Mucosa of descending colon (tissue), 3 donors: ENCODE measurements at places on chromosomes 5 and 9.

GRCh38 chr5:79124607-79125006, 13.0 kb downstream of the BHMT start:
- no peak for DNase-seq

DNA sequence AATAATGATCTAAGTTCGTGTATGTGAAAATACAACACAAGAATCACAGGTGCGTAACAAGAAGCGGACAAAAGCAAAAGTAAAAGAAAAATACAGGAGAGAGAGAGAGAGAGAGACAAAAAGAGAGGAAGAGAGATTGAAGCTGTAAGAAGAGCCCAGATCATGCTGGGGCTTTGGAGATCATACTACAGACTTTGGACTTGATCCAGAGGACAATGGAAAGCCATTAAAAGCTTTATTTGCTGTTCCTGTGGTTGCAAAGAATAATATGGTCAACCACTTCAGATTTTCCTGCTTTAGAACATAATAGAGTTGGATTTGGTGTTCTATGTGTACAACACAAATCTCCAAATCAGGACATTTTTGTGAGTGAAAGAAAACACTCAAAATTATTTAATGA, 561.4 kb downstream of the CAAP1 start:
- no peak for DNase-seq

DNA sequence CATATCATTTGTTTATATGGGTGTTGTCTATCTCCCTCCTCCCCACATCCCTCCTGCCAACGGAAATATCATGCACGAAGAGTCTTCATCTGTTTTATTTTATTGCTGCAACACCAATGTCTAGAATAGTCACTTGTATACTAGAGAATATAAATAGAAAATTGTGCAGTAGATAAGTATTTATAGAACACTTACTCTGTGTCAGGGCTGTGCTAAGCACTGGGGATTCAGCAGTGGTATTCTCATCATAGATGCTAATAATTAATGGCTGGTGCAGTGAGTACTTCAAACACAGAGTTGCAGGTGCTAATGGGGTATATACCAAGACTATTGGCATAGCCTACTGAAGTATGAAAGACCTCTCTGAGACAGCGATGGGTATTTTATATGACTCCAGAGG, 353.5 kb upstream of the CDH6 start:
- DNase-seq: no peak

DNA sequence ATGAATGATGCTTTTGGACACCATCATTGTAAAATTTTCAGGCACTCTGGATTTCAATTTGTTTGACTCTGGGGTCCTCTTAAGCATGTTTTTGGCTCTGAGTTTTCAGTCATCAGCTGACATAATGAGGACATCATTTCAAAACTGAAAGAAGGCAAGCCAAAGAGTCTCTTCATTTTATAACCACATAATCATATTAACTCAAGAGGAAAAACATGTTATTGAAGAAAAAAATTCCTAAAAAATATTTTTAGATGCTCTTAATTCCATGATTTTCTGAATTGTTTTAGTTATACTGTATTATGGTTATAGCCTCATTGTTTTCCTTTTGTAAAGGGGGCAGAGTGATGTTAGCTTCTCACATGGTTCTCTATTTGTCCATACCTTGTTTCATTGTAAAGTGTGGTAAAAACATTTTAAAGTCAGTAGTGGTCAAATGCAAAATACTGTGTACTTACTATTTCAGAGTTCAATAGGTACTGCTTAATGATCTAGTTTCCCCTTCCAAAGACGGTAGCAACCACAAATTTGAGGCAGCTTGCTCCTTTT, 472.1 kb downstream of the DMRT2 start:
- no peak for DNase-seq

DNA sequence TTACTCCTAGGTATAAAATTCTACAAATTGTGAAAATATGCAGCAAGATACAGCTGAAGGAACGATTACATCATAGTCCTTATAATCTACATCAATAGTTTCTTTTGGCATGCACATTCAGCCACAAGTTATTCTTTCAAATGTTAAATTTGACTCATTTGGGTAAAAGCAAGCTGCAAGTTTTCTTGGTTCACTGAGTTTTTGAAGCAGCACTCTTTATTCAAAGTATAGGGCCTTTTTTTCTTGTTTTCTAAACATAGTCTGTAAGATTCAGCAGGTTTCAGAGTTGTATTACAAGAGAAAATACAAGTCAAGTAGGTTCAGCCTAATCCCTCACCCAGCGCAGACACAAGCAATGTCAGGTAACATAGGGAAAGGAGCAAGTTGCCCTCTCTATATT, 981.5 kb downstream of the PTPRD start:
- DNase-seq: no peak

DNA sequence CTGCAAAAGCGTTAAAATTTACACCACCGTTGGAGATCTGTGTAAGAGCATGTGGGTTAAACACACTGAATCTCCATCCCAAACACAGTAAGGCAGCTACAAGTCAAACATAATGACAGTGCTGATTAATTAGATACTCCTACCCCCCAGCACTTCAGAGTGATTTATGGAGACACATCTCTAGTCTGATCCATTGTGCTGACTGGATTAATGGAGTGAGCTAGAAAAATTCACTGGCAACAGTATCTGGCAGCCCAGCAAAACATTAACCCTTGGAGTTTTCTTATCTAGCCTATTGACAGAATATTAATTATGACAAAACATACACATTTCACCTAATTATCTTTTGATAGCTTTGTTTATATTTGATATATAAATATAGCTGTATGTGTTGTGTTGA, 188.6 kb upstream of the ISL1 start:
- DNase-seq: no peak

- DNase-seq: no peak
Measured at GRCh38 chr5:170570476-170570875, 66.7 kb downstream of the KCNIP1 start.

- DNase-seq: peak; percentile 38
Measured at GRCh38 chr9:135797507-135798262, 95.7 kb downstream of the KCNT1 start.

DNA sequence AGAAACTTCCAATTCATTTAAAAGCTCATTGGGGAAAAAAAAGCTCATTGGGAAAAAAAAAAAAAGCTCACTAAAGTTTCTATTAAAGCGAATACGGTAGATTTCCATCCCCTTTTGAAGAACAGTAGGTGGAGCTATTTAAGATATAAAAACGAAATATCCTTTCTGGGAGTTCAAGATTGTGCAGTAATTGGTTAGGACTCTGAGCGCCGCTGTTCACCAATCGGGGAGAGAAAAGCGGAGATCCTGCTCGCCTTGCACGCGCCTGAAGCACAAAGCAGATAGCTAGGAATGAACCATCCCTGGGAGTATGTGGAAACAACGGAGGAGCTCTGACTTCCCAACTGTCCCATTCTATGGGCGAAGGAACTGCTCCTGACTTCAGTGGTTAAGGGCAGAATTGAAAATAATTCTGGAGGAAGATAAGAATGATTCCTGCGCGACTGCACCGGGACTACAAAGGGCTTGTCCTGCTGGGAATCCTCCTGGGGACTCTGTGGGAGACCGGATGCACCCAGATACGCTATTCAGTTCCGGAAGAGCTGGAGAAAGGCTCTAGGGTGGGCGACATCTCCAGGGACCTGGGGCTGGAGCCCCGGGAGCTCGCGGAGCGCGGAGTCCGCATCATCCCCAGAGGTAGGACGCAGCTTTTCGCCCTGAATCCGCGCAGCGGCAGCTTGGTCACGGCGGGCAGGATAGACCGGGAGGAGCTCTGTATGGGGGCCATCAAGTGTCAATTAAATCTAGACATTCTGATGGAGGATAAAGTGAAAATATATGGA, at the start of gene PCDHGA12:
Gene PCDHGA12 (plus strand): TSS at position 176 of the 782 bp plus-strand sequence. CDS start 253 bp downstream, at position 429.
- no peak for DNase-seq

DNA sequence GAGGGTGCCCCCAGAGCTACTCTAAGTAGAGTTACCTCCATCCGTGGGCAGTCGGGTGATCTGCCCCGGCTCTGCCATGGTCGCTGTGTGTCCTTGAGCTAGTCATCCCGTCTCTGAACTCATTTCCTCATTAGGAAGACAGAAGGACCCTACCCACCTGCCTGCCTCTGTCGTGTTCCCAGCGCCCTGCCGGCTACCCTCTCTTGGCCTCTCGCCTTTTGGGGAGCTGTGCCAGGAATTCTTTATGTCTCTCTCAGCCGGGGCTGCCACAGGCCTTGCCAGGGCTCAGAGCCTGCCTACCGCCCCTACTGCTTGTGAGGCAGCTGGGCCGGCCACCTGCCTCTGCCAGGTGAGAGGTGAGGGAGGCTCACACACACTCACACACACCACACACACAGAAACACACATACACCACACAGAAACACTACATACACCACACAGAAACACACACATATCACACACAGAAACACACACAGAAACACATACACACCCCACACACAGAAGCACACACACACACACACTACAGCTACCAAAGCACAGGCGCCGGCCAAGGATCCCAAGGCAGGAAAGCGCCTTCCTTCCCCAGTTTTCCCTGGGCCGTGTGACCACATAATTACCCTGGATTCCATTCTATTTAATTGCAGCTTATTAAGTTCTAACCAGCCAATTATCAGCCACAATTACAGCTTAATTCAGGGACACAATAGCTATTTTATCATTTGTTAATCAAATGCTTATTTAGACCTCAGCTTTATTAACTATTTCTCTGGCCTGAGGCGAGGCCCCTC, 41.7 kb downstream of the UNC5A start:
- no peak for DNase-seq

- no peak for DNase-seq
Measured at GRCh38 chr9:22204240-22204639, 195.1 kb upstream of the CDKN2B start.

GRCh38 chr9:6243746-6244145, 28.1 kb downstream of the IL33 start:
- no peak for DNase-seq

- no peak for DNase-seq
Measured at GRCh38 chr9:72958485-72959281, 5.8 kb upstream of the ALDH1A1 start.

DNA sequence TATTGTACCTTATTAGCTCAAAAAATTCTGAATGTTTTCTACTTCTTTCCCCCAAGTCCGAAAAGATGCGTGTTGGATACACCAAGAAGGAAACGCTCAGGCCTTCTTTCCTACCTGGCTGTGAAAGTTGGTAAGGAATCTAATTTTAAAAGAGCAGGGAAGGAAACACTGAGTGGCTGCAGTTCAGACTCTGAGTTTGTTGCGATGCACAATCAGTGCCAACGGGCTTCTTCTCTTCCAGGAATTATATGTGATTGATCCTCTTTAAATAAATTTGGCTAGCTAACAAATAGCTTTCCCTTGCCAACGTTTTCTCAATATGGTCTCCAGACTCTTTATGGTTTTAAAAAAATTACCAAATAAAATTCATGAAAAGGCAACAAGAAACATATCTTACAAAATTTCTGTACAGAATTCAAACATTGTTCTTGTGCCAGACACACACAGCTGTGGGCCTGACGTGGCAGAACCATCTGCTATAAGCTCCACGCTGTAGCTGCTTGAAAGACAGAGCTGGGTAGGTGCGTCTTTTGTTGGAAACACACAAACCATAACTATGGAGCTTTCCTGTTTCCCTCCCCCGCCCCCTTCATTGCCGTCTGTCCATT, 493.1 kb downstream of the ZNF608 start:
- DNase-seq: no peak

- no peak for DNase-seq
Measured at GRCh38 chr5:111063709-111064322, 7.7 kb upstream of the TSLP start.

- DNase-seq: no peak
Measured at GRCh38 chr5:122835681-122836080, 9.7 kb upstream of the SNX24 start.

GRCh38 chr5:84406111-84406510, 21.4 kb upstream of the EDIL3 start:
- no peak for DNase-seq

DNA sequence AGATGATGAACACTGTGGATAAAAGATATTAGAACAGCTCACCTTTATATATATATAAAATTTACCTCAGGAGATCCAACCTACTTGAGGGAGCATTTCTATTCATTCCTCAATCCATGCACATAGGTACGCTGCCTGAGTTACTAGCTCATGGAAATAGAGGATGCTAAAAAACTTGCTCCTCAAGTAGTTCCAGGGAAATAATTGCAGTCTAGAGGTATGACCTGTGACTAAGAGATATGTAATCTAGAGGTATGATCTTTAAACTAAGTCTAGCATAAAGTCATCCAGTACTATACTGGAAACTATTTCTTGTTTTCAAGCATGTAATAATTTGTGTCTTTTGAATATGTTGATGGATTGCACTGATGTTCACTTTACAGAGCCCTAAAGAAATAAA, 471.2 kb downstream of the TAF11L14 start:
- no peak for DNase-seq

DNA sequence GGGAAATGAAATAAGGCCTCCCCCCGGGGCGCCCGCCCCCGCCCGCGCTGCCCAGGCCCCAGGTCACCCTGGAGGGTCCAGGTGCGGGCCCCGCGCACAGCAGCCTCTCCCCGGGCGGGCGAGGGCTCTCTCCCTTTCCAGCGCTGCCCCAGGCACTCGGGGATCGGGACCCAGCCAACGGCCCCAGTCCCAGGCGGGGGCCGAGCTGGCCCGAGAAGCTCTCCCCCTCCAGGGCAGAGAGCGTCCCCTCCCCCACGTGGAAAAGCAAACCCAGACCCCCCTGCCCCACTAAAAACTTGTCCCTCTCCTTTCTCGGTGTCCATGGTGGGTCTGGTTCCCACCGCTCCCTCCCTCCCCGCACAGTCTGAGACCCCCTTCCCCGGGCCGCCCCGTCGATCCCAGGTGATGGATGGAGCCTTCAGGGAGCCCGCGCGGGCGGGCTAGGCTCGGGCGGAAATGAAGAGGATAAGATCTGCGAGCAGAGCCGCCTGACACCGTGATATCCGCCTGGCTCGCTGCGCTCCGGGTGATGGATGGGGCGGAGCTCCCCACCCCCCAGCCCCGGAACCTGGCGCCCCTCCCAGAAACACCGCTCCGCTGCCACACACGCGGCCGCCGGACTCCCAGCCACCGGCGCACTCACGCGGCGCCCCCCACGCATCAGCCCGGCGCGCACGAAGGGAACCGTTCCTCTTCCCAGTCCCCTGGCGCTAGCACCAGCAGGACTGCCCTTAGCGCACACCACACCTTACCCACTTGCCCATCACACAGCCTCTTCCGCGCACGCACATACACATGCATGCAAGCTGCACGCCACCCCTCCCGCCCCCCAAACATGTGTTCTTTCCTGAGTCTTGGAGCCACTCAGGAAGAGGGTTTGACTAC, 81.7 kb upstream of the ZBTB43 start:
- peak; percentile 86 for DNase-seq
